ENCODE measurements at places on chromosomes 16 and 17.

DNA sequence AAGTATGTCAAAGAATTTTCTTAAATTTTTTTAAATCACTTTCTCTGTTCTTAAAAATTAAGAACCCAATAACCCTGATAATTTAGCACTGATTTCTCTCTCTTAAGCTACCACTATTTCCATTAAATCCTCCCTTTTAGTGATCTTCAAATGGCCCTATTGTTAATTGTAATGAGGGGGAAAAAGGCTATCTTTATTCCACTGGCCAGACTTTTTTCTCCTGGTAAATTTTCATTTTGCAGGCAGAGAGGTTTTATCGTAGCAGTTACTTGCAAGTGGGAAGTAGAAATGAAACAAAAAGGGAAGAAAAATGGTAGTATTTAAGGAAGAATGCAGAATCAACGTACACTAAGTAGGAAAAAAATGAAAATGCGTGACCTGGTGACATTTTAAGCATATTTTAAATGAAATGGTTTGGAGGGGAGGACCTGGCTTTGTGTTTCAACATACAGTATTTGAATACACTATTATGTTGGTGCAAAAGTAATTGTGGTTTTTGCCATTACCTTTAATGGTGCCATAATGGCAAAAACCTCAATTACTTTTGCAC is 224.9 kb downstream of the TANC2 start:
- DNase-seq, result no peak

GRCh38 chr16:4548124-4548523 is 8.0 kb upstream of the C16orf96 start:
- DNase-seq, result no peak

DNA sequence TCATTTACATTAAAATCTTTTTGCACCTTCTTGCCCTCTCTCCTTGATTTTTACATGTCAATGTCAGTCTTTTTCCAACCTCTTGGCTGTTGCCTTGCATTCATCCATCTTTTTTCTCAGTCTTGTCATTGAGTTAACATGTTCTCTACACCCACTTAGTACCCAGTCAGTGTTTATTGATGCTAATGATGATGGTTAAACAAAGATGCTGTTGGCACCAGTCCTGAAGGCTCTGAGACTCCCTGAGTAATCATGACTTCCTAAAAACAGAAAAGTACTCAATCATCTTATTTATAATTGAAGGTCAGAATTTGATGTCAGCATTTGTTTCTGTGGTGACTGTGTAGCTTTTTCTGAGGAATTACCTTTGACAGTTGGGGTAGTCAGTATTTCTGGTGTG is 104.5 kb downstream of the NLK start:
- peak; percentile 36 for DNase-seq

DNA sequence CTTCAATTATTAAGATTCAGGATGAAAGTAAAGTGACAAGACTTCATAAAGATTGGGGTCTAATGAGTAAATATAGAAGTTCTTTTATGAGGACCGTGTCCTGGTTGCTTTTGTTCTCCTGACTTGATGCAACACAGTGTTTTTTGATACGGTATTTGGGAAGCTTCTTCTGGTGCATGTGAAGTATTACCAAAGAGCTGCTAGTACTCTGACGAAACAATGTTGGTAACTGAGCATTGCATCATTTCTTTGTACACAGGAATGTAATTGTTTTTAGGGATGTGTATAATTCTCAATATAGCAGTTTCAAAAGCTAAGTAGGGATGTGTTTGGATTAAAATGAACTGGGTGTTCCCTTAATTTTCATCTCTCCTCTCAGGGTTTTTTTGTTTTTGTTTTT is 15.9 kb downstream of the KPNB1 start:
- DNase-seq, result no peak

DNA sequence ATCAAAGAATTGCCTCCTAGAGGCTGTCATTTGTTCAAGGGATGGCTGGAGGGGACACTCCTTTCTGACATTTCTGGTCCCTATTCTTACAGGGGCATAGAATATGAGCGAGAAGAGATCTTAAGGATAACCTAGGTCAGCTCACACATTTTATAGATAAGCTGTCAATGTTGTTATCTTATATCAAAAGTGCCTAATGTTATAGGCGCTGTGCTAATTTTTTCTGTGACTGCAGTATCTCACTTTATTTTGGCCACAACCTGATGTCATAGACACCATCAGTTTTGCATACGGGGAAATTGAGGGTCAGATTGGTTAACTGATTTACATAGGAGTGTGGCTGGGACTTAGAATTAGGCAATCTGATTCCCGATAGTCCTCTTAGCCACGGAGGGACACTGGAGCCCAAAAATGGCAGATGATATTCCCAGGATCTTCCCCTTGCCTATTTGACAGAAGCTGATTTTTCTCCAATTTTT is 1.2 kb downstream of the CPD start:
- DNase-seq, result no peak

DNA sequence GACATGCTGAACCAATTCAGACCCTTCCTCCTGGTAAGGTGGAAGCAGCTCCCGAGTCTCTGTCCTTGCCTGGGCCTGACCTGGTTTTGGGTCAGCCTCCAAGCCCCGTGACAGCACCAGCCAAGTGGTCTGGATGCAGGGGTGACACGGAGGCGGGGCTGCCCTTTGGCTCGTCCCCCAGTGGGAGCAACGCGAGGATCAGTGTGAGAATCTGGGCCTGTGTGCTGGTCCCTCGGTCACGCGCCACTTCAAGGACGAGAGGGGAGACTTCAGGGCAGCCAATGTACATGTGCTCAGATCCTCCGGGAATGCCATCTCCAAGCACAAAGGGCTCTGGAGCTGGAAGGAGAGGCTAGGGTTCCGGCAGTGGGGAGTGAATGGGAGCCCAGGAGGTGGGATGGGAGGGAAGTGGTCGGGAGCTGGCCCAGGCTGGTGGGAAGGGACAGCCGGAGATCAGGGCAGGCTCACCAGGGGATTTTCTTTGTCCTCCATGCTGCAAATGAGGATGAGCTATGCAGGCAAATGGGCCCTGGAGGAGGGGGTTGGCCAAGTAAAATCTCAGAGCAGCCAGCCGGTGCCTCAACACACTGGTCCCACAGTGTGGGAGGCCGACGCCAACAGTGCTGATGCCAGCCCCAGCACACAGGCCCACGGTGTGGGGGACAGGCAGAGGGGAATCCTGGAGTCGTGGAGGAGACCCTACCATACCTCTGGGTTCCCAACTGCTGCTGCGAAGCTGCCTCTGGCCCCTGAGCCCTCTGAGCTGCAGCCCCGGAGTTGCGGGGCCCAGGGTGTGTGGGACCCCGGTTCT is 4.2 kb upstream of the NDRG4 start:
- no peak for DNase-seq

- DNase-seq, result no peak
Measured at GRCh38 chr17:72516772-72517399, 396.1 kb downstream of the SOX9 start.

DNA sequence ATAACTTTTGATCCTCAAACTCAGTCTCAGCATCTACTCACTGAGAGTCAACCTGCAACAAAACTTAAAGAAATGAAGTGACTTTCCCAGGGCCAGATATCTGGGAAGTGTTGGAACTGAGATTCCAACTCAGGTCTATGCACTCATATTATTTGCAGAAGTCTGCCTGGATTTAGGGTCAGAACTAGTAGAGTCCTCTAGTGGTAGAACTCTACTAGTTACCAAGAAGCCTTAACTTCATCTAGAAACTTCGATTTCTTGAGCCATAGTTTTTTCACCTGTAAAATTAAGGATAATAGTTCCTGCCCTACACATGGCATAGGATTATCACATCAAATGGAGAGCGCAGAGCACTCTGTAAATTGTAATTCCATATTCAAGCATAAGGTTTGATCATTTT is 23.4 kb upstream of the KRT24 start:
- DNase-seq, result no peak

DNA sequence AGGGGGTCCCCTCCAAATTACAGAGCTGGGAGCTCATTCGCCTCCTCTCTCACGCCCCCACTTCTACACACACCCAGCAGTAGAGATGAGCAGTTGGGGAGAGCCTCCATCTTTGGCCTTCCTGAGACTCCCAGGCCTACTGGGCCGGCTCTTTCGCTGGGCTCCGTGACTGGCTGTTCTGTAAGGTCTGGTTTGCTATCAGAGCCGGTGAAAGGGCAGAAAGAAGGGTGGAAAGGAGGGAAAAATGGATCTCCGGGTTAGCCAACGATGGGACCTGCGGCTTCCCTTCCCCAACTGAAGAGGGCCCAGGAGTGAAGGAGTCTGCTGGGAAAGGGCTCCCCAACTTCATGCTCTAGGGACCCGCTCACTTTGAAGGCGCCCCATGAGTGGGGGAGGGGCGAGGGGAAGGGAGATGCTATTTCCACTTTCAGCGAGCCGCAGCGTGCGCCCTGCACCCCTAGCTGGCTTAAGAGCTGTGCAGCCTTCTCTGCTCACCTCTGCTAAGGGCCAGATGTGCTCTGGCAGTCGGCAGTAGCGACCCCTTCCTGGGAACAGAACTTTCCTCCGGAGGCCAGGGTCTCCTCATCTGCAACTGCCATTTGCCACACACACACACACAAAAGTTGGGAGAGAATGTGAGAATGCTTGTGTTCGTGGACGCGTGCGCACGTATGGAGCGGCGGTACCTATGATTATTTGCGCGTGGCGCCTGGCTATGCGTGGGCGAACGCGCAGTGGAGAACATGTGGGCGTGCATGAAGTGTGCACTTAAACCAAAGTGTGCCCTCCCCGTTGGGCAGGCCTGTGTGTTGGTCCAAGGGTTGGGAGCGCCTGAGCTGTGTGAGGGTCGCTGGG is 2.9 kb upstream of the FOXF1 start:
- DNase-seq, result no peak

DNA sequence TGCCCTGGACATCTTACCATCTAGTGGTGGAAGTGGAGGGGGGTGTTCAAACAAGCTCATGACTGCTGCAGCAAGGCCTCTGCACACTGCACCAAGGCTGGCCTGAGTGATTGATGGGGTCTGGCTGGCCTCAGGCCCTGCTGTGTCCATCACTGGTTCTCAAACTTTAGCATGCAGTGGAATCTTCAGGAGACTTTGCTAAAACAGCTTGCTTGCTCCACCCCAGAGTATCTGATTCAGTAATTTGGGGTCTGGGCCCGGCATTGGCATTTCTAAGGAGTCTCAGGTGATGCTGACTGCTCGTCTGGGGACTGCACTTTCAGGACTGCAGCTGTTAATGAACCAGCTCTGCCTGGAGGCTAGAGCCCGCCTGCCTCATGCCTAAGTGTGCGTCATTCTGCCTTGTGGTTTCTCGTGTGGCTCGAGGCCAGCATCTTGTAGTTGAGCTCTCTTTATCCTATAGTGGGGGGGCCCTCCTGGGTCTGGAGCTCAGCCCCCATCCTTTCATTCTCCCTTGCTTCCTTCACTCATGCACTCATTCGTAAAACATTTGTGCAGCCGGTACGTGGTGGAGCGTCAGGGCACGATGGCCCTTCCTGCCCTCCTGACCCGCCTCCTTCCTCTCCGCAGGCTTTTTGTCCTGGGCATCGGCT is 4.1 kb downstream of the MGAT5B start:
- DNase-seq, result no peak

DNA sequence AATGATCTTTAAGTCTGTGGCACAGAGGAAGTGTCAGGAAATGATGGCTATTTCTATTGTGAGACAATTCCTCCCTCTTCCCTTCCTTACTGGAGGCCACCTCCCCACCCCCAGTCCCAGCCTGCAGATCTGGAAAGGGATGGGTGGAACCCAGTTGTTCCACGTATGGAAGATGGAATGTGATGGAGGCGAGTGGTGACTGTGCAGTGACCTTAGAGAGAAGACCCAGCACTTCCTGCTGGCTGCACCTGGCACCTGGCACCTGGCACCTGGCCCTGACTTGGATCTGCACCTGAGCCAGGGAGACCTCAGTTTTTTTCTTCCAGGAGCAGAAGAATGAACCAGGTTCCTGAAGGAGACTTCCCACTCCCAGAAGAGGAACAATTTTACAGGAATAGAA is 33.0 kb upstream of the TMC5 start:
- DNase-seq, result no peak

DNA sequence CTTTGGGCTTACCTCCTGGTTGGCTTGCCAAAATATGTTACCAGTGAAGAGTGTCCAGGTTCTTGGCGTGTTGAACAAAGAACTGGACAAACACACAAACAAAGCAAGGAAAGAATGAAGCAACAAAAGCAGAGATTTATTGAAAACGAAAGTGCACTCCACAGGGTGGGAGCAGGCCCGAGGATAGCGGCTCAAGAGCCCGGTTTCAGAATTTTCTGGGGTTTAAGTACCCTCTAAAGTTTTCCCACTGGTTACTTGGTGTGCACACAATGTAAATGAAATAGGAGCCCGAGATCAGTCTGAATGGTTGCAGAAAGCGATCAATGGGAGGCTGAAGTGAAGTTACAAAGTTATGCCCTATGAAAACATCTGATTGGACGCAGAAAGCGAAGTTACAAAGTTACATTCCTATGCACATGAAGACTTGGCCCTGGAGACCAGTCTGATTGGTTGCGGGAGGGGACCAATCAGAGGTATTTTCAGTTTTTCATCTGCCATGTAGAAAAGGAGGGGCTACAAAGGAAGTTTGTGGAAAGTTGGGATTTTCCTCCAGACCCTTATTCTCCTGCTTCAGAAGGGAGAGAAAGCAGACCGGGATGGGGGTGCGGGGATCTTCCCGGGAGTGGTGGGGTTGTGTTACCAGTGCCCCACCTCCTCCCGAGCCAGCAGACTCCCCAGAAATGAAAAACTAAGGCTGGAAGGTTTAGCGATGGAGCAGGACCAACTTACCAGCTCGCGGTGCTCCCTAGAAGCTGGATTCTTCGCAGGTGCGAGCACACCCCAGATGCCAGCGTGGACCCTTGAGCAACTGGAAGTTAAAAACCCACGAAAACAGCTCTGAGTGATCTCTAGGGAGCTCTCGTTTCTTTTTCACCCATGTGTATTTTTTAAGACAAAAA is at the start of gene SLFN12:
TSS of gene SLFN12 (minus strand) at position 325 of the 899 bp plus-strand sequence. CDS start 9,472 bp downstream, outside the sequence.
- no peak for DNase-seq

GRCh38 chr16:81204798-81205680 is 33.5 kb upstream of the BCO1 start:
- peak; percentile 2 for DNase-seq
